A549 treated with DMSO at 1 μM for 4 hours (cell line): ENCODE measurements at places on chromosomes 4 and X. TPM values are rescaled to one million over a fixed set of nuclear protein-coding genes. Genes with fewer than 3 reads are reported as not detected.

GAGE12H gene
- not detected in 5 replicates for total RNA-seq

MAGEC2 gene
- total RNA-seq = not detected in 5 replicates

ARR3 gene
- total RNA-seq = not detected in 5 replicates

SLC2A9 gene
- total RNA-seq = 0.23 to 0.84 TPM (median 0.36 TPM) in 5 replicates

MAGEA12 gene
- 0.15 to 0.24 TPM (median 0.17 TPM) in 5 replicates for total RNA-seq

ARMCX1 gene
- 0.24 to 0.38 TPM (median 0.35 TPM) in 5 replicates for total RNA-seq

SSX1 gene
- not detected in 5 replicates for total RNA-seq

VCX gene
- total RNA-seq = not detected in 5 replicates

NPY2R gene
- total RNA-seq = 0.02 to 0.08 TPM (median 0.08 TPM) in 4 of 5 replicates, not detected in the other

MBTPS2 gene
- total RNA-seq = 21.5 to 29.7 TPM (median 25.7 TPM) in 5 replicates

CLDN24 gene
- not detected in 5 replicates for total RNA-seq

CT83 gene
- not detected in 5 replicates for total RNA-seq

CSAG2 gene
- not detected in 5 replicates for total RNA-seq

SPANXC gene
- total RNA-seq = 0.45 to 1.1 TPM (median 0.94 TPM) in 5 replicates

MCTS1 gene
- 87.9 to 104 TPM (median 98.3 TPM) in 5 replicates for total RNA-seq

WDFY3 gene
- total RNA-seq = 7.4 to 12.8 TPM (median 11.0 TPM) in 5 replicates

NSG1 gene
- 0.46 to 0.86 TPM (median 0.65 TPM) in 5 replicates for total RNA-seq

TREX2 gene
- 1.1 to 2.0 TPM (median 1.6 TPM) in 5 replicates for total RNA-seq

KDR gene
- total RNA-seq = 0.01 to 0.02 TPM in 2 of 5 replicates, not detected in the others

PAGE2 gene
- not detected in 5 replicates for total RNA-seq

TCEAL2 gene
- total RNA-seq = not detected in 5 replicates

TMEM150C gene
- total RNA-seq = 0.75 to 1.6 TPM (median 0.89 TPM) in 5 replicates

CCKAR gene
- not detected in 5 replicates for total RNA-seq

PPP2R2C gene
- 29.6 to 44.0 TPM (median 40.4 TPM) in 5 replicates for total RNA-seq

MAGEA2B gene
- 0.12 TPM in 1 of 5 replicates, not detected in the others for total RNA-seq

COL4A5 gene
- 10.2 to 14.2 TPM (median 13.7 TPM) in 5 replicates for total RNA-seq

NAA11 gene
- total RNA-seq = not detected in 5 replicates

SFRP2 gene
- not detected in 5 replicates for total RNA-seq

SLC39A8 gene
- 10.5 to 13.8 TPM (median 11.9 TPM) in 5 replicates for total RNA-seq

PNMA5 gene
- total RNA-seq = not detected in 5 replicates

XPNPEP2 gene
- not detected in 5 replicates for total RNA-seq

RAB41 gene
- not detected in 5 replicates for total RNA-seq

KLHL34 gene
- total RNA-seq = not detected in 5 replicates

NLGN3 gene
- 0.91 to 1.4 TPM (median 0.94 TPM) in 5 replicates for total RNA-seq

DCAF4L1 gene
- total RNA-seq = 0.09 to 0.24 TPM (median 0.11 TPM) in 5 replicates

GAGE12C gene
- not detected in 5 replicates for total RNA-seq

EPHA5 gene
- total RNA-seq = 0.38 to 0.63 TPM (median 0.51 TPM) in 5 replicates

FRMD7 gene
- total RNA-seq = not detected in 5 replicates

COX7B2 gene
- total RNA-seq = not detected in 5 replicates

ENPEP gene
- 0.02 to 0.27 TPM (median 0.02 TPM) in 4 of 5 replicates, not detected in the other for total RNA-seq
